Kidney tubule cell (primary cell): ENCODE measurements at places on chromosomes 1 and 21.

DNA sequence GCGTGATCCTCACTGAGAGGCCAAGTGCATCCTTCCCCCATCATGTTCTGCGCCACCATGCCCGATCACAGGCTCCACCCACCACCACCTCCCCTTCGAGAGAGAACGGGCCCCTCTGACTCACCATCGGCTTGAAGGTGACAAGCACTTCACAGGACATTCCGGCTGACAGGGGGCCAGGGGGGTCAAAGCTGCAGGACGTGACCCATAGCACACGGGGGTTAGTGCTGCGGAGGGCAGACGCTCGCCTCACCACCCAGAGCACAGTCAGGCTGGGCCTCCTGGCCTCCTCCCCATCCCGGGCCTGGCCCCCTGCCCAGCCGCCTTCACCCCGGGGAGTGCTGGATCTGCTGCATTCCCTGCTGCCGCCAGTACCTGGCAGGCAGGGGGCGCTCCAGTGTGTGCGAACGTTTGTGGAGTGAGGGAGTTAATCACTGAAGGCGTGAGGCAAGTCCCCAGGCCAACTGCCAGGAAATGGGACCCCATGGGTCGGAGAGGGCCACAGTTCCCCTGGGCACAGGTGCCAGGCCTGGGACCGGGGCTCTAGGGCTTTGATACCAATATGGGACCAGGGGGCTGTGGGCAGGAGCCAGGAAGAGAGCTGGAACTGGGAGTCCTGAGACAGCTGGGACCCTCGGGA, 40.9 kb upstream of the TMEM52 start:
- peak; percentile 85 for DNase-seq

GRCh38 chr1:164716992-164717703, 158.2 kb downstream of the PBX1 start:
- peak; percentile 67 for DNase-seq

- DNase-seq = no peak
Measured at GRCh38 chr1:57826535-57826934, 402.7 kb upstream of the DAB1 start.

GRCh38 chr21:31576428-31576827, 83.1 kb upstream of the SOD1 start:
- DNase-seq = no peak

- no peak for DNase-seq
Measured at GRCh38 chr1:52681136-52681535, 17.0 kb downstream of the COA7 start.

DNA sequence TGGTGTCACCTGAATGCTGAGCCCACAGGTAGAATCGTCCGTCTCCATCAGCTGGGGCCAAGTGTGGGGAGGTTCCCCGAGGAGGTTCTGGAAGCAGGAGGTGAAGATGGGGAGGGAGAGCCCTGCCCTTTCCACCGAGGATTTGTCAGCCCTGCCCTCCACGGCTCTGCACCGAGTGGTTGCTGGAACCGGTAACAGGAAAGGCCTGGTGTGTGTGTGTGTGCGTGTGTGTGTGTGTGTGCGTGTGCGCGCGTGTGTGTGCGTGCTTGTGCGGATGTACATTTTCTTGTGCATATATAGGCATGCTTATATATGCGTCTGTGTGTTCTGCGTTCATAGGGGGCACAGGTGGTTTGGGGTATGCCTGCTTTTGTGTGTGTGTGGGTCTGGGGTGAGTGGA, 3.5 kb downstream of the NBL1 start:
- DNase-seq = no peak

DNA sequence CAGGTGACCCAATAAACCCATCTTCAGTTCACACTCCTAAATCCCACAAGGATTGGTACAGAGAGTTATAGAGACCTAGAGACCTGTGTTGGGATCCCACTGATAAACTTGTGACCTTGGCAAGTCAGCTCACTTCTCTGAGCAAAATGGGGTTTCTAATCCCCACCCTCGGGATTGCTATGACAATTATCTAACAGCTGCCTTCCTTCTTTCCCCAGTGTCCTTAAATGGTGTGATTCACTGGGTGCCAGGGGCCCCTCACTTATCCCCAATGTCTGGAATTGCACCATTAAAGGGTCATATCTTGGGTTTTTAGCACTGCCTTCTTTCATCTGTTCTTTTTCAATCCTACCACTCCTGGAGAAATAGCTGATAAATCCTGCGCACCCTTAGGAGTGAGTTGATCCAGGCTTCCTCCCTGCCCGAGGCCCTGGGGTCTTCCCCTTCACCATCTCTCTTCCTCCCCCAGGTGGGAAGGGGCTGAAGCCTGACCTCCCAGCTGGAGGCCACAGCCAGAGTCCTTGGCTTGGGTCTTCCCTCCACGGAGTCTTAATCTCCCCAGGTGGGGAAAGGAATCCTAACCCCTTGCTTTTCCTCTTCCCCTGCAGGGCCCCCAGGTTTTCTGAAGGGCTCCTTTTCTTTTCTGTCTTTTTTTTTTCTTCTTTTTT, 39.7 kb downstream of the LACTBL1 start:
- no peak for DNase-seq

- peak; percentile 56 for DNase-seq
Measured at GRCh38 chr1:21754583-21754982, 28.4 kb downstream of the USP48 start.

DNA sequence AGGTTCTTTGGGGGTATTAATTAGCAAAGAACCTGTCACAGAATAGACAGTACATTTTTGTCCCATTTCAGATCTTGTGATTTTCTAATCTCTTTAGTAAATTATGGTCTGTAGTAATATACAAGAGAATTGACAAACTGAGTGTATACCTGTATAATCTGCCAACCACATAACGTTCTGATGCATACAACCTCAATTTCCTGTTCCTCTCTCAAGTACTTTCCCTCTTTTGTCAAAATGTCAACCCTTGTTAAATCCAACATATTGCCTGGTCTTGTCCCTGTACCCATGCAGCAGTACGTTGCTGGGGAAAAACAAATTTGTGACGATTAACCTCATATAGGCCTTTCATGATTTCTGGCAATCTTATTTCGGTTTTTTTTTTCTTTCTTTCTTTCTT, 1.1 kb downstream of the ARV1 start:
- no peak for DNase-seq

- peak; percentile 12 for DNase-seq
Measured at GRCh38 chr1:113834716-113835115, 22.4 kb upstream of the RSBN1 start.

DNA sequence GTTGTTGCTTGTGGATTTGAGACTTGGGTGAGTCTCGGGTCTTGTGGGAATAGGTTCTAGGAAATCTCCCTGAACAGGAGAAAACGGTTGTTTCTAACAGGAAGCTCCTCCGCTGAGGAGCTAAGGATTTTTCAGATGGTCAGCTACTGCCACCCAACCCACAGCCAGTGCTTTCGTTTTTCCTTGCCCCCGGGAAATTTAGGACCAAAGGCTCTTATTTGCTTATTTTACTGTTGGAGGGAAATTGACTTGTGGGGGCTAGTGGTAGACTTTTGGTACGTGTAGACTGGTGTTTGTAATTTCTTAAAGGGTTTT, 792 bp downstream of the SNX7 start:
- DNase-seq = peak; percentile 56

GRCh38 chr1:116291024-116291423, 82.0 kb upstream of the ATP1A1 start:
- no peak for DNase-seq

- DNase-seq = peak; percentile 58
Measured at GRCh38 chr1:86773341-86774288, 69.2 kb downstream of the SH3GLB1 start.

GRCh38 chr1:117555806-117556205, 50.0 kb upstream of the TENT5C start:
- DNase-seq = no peak

- no peak for DNase-seq
Measured at GRCh38 chr1:197311081-197311480, 43.0 kb downstream of the CRB1 start.

GRCh38 chr21:40678681-40679284, 168.2 kb downstream of the DSCAM start:
- no peak for DNase-seq

- no peak for DNase-seq
Measured at GRCh38 chr1:238265866-238266265, 375.1 kb upstream of the ZP4 start.

DNA sequence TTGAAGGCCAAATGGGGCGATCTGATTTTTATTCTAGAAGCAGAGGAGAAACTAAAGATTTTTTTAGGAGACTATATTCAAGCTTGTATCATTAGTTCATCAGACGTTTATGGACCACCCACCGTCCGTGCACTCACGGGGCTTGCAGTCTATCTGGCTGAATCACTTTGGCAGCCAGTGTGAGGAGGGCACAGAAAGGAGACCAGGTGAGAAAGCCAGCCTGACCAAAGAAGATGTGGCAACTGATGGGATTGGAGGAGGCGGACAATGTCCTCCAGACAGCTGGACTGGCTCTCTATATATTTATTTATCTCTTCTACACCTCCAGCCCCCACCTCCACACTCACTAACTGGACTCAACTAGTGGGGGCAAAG, 822 bp upstream of the ELOVL1 start:
- DNase-seq = peak; percentile 58

- DNase-seq = peak; percentile 14
Measured at GRCh38 chr1:216186141-216186540, 237.1 kb downstream of the USH2A start.

GRCh38 chr1:10033359-10033845, 644 bp downstream of the UBE4B start:
- DNase-seq = peak; percentile 65

GRCh38 chr1:53331446-53332185, 3.7 kb upstream of the LRP8 start:
- DNase-seq = no peak
